ENCODE measurements at places on chromosomes 1 and 21.

GRCh38 chr1:7938070-7938469, 2.6 kb downstream of the TNFRSF9 start:
- no peak for DNase-seq

- DNase-seq: peak; percentile 63
Measured at GRCh38 chr1:231162297-231162969, 575 bp downstream of the TRIM67 start.

DNA sequence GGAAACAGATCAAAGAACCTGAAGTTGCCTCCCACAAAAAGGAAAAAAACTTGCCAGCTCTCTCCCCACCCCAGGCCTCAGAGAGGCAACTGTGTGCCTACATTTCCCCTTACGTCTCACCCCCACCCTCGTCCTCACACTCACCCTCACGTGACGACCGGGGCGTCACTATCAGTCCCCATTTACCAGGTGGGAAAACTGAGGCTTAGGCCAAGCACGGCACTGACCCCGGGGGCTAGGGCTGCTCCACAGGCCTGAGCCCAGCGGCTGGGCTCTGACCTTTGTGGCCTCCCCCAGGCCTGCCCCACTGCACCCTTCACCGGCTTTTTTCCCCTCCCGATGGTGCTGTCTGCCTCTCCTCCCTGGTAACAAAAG, 51.5 kb upstream of the RUNX3 start:
- no peak for DNase-seq

DNA sequence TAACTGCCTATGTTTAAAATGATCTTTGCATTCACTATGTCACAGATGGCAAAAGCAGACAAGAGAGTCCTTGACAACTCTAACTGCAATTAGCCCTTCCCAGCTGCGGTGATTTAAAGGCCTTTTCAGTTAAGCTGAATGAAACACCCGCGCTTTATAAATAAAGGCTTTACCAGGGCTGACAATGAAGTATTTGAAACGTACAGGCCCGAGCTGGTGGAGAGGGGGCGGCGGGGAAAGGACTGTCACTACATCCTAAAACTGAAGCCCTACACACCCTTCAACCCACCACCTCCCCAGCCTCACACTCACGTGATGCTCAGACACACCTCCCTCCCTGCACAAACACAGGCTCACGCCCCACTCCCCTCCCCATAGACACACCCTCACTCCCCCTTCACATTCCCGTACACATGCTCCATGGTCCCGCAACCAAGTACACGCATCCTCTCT, 45.5 kb downstream of the GRIK3 start:
- DNase-seq: no peak

DNA sequence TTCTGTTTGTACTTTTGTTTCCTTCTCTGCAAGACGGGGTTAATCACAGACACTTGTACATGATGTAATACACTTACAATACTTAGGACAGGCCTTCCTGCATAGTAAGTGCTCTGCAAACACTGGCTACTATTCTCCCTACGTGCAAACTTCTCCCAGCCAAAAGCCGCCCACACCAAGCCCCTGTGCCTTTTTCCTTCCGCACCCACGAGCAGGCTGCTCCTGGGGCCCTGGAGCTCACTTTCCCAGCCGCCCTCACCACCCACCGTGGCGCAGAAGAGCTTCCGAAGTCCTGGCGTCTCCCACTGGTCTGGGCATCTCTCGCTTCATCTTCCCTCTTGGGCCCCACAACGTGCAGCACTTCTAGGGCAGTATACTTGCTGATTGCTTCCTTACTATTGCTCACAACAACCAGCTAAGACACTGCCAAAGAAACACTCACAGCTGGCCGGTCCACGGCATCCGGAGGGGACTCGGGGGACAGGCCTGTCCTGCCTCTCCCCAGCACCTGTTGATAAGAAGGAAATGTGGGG, 22.5 kb upstream of the GPR157 start:
- DNase-seq: no peak

GRCh38 chr1:215001419-215002021, 81.0 kb upstream of the KCNK2 start:
- no peak for DNase-seq

All from WERI-Rb-1 (cell line).